Left forelimb (tissue), 1 donor: ENCODE measurements at places on chromosomes 6 and 20.

- no peak for DNase-seq
These were observed 152.1 kb downstream of the TAF4 start for GRCh38 chr20:61913423-61914225.

DNA sequence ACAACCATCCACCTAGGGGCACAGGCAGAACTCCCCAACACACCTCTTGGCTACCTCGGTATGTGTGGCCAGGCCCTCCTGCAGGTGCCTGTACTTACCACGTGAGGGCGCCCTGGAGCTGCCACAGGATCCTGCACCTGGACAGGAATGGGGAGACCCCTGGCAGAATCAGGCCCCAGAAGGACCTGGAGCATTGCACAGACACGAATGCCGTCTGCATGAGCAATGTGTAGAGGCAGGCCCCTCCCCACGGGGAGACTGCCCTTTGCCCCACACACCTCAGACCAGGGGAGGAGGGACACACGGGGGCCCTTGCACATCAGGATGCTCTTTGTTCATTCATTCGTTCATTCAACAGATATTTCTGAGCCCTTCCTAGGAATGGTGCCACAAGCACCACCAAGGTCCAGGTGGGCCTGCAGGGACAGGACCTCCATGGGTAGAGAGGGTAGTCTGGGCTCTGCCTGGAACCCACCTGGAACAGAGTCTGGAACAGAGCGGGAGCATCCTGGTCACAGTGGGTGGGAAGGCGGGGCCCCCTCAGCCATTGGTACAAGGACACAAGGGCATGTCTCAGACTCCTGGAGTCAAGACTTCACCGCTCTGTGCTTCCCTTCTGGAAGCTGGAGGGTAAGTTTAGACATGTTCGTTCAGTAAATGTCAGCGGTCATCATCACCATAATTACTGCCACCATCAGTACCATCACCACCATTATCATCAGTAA, 32.3 kb downstream of the YTHDF1 start:
- DNase-seq: no peak

GRCh38 chr6:35906499-35906846, 14.4 kb downstream of the SRPK1 start:
- DNase-seq: no peak

DNA sequence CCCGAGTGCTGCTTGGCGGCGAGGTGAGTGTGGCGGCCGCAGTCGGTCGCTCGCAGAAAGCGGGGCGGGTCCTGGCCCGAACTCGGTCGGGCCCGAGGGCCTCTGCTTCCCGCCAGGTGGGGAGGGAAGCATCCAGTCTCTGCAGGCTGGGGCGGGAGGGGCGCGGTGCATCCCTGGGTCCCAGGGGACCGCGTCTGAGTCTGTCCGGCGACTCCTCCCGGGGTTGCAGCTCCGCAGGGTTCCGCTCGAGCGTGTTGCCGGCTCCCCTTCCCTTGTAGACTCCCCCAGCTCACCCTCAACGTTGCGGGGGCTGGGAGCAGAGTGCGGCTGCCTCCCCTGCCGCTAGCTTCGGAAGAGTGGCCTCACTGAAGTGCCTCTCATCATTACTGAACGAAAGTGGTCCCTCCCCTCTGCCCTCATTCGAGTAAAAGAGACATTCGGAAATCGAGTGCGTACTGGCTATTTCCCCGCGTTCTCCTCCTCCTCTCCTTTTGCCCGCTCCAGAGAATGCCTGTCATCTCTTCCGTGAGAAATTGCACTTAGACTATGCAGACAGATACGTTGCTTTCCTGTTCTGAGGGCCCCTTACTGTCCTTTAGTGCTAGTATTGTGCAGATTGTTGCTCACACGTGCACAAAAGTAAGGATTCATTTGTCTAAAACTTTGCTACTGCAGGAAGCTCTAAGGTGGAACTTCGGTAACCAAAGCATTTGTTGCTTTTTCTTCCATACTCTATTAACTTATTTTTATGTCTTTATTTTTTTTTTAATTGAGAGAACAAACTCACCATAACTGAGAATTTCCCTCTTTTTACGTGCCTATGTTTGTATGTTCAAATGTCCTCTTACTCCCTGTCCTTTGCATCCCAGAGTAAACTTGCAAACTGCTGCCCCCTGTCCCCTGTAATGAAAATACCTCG, 751 bp downstream of the MAP3K4 start:
- DNase-seq: peak; percentile 83

GRCh38 chr20:10793766-10794165, 120.0 kb upstream of the JAG1 start:
- DNase-seq: no peak

DNA sequence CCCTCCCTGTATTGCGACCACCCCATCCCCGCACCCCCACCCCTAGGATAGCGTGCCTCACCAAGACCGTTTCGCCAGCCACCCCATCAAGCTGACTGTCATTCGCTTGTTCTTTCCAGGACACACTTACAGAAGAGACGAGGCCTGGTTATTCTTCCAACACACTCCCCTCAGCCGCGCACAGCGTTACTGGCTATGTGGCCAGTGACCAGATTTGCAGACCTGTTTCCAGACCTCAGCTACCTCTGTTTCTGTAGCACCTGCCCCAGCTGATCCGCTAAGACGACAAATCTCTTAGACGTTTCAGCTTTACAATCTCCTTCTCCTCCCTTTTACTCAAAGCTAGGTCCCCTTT, 26.1 kb downstream of the HLA-F start:
- no peak for DNase-seq

GRCh38 chr6:133100865-133101264, 140.3 kb upstream of the EYA4 start:
- DNase-seq: no peak

GRCh38 chr6:134543128-134543527, 225.2 kb upstream of the SGK1 start:
- DNase-seq: no peak

- DNase-seq: no peak
These were observed 7.4 kb downstream of the TBP start for GRCh38 chr6:170561555-170561954.

- DNase-seq: peak; percentile 92
These were observed 34.7 kb upstream of the LAMA4 start for GRCh38 chr6:112289038-112289566.

DNA sequence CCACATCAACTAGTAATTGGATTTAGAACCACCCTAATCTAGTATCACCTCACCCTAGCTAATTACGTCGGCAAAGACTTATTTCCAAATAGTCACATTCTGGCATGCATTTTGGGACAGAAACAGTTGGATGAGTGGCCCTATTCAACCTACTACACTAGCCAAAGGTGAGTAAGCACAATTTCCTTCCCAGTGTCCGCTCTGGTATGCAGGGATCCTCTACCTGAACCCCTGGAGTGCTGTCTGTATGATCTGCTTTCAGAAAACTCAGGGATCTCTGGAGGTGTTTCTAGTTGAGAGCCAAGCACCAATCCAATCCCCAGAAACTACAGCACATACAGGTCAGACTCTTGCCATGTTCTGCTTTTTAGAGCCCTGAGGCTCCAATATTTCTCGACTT, 717.4 kb upstream of the MANEA start:
- no peak for DNase-seq

GRCh38 chr20:34337982-34338726, 24.9 kb upstream of the ITCH start:
- no peak for DNase-seq

GRCh38 chr6:164315376-164315775, 900.9 kb downstream of the QKI start:
- DNase-seq: no peak

- no peak for DNase-seq
These were observed 108.7 kb downstream of the NCOA3 start for GRCh38 chr20:47610247-47610944.

DNA sequence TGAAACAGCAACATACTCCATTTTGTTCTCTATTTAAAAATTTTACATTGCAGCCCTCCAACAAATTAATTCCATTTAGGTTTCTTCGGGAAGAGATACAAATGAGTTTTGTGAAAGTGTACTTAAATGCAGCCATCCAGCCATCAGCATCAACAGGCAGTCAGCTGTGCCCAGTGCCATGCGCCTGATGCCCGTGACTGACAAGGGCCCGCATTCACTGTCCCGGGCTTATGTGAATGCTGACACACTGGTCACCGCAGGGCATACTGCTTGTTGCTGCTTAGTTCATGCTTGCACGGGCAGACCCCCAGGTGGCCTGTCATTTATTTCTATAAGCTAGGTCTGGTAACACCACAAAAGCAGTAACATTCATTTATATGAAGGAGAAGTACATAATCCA, 224.9 kb upstream of the QKI start:
- DNase-seq: no peak

- no peak for DNase-seq
These were observed 82.5 kb upstream of the AGPAT4 start for GRCh38 chr6:161356167-161356854.

GRCh38 chr6:129029778-129030177, 146.8 kb downstream of the LAMA2 start:
- DNase-seq: no peak

GRCh38 chr20:60754856-60755255, 497.2 kb upstream of the CDH4 start:
- no peak for DNase-seq

DNA sequence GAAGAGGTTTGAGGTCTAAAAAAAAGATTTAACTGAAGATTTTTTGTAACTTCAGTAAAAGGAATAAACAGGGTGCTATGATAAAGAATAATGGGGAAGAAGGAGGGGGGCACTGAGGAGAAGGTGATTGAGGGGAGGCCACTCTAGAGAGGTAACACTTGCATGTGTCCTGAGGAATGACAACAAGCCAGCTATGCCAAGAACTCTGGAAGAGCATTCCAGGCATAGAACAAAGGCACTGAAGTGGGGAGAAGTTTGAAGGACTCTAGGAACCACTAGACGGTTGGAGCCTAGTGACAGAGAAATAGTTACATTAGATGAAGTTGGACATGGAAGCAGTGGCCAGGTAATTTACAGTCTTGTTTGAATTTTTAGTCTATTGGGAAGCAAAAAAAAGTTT, 10.8 kb upstream of the SF3B5 start:
- DNase-seq: no peak
